Endothelial cell (in vitro differentiated cells): ENCODE measurements at places on chromosomes 16 and 17. TPM values are rescaled to one million over a fixed set of nuclear protein-coding genes. Genes with fewer than 3 reads are reported as not detected.

Gene KRTAP2-2
- total RNA-seq, result not detected

Gene KRT40
- total RNA-seq, result not detected

DNA sequence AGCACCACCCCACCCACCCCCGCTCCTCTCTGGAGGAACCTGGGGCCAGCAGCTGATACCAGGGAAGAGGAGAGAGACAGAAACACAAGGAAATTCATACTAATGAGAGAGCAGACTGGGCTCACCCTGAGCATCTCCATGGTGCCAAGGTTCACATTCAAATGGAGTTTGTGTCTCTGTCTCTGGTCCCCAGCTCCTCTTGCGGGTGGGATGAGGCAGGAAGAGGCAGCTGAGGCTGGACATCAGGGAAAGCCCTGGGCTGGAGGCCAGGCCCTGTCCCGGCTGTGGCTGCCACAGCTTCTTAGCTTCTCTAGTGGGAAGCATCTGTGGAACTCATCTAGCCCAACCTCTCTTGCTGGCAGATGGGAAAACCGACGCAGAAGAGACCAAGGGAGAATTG, 121.5 kb downstream of the SDK2 start:
- peaks cover 3% of the 10 kb centered on the region for H3K27me3 ChIP-seq
- H3K4me1 ChIP-seq, result no peaks in the 10 kb centered on the region
- no peak for DNase-seq
- no peaks in the 10 kb centered on the region for H3K36me3 ChIP-seq
- no peak overlapping the region for H3K27ac ChIP-seq
- no peak overlapping the region for H3K4me3 ChIP-seq

DNA sequence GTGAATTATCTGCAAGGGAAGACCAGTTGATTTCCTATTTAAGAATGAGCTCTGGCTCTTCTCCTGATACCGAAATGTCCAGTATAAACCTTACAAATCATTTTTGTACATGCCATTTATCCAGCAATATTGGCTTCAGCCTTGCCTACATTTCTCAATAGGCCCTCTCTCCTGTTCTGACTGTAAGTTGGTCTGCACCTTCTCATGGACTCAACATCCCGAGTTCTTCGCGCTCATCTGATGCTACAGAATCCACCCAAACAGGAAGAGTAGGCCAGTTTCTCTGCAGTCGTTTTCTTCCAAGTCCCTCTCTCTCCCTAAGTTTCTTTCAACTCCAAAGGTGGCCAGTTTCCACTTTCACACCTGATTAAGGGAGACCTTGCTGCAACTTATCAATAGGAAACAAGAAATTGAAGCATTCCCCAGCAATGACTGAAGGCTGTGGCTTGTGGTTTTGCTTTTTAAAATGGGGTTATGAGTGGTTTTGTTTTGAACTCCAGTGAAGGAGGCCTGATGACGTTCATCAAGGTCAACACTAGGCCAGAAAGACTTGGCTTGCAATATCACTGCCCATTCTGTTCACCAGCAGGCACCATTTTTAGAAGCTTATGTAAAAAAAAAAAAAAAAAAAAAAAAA, 383.0 kb downstream of the MAF start:
- peaks cover 2% of the 10 kb centered on the region for H3K27me3 ChIP-seq
- no peak overlapping the region for H3K4me3 ChIP-seq
- no peak overlapping the region for H3K27ac ChIP-seq
- H3K4me1 ChIP-seq, result peaks cover 5% of the 10 kb centered on the region
- no peak for DNase-seq

- no peak overlapping the region for H3K4me3 ChIP-seq
- H3K36me3 ChIP-seq, result no peaks in the 10 kb centered on the region
- H3K27me3 ChIP-seq, result no peaks in the 10 kb centered on the region
- H3K4me1 ChIP-seq, result no peaks in the 10 kb centered on the region
- no peak for DNase-seq
Measured at GRCh38 chr16:17412791-17413190, 58.0 kb downstream of the XYLT1 start.

GRCh38 chr17:4304417-4305027, 40.7 kb upstream of the ANKFY1 start:
- H3K4me3 ChIP-seq, result no peak overlapping the region
- peaks cover 13% of the 10 kb centered on the region for H3K36me3 ChIP-seq

DNA sequence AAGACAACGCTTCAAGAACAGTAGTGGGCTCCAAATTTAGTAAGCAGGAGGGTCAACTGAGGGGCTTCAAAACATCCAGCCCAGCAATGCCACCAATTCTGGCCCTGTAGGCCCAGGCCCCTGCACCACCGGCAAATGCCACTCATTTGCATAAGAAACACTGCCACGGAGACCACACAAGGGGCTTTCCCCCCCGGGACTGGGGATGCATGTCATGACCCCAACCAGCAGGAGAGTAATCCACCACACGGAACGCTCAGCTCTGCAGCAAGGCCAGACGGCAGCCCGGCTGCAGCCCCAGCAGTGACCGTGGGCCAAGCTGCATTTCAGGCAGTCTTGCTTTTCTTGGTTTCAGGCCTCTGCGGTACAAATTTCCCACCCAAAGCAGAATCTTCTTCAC, 14.1 kb downstream of the TMEM11 start:
- H3K27ac ChIP-seq, result no peak overlapping the region
- H3K4me3 ChIP-seq, result no peak overlapping the region
- peaks cover 21% of the 10 kb centered on the region for H3K36me3 ChIP-seq
- peaks cover 12% of the 10 kb centered on the region for H3K27me3 ChIP-seq
- DNase-seq, result no peak

GRCh38 chr17:37604556-37604955, 4.7 kb downstream of the SYNRG start:
- peaks cover 12% of the 10 kb centered on the region for H3K36me3 ChIP-seq
- H3K27ac ChIP-seq, result no peak overlapping the region
- no peak overlapping the region for H3K4me3 ChIP-seq
- DNase-seq, result no peak

DNA sequence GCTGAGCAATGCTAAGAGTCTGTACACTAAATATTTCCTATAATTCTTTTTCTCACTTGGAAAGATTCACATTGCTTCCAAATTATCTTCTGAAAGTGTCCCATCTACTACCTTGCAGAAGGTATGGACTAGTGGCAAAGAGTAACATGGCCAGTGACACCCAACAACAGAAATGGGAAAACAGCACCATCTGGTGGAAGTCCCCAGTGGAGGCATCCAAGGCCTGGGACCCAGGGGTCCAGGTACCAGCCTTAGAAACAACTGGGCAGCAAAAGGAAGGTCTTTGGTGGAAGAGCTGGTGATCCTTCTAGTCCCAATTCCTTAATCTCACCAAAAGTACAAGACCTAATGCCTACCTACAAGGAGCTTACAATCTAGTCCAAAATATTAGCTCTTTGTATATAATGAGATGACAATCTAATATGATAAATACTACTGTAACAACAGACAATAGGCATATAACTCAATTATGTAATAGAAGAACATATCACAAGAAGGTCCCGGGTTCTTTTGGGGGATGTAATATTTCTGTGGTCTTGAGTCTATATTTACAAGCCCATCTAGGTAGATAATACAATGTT, 55.3 kb downstream of the SKAP1 start:
- no peaks in the 10 kb centered on the region for H3K4me1 ChIP-seq
- no peak overlapping the region for H3K4me3 ChIP-seq
- no peaks in the 10 kb centered on the region for H3K36me3 ChIP-seq
